BE2C (cell line): ENCODE measurements at places on chromosomes 2 and 18.

DNA sequence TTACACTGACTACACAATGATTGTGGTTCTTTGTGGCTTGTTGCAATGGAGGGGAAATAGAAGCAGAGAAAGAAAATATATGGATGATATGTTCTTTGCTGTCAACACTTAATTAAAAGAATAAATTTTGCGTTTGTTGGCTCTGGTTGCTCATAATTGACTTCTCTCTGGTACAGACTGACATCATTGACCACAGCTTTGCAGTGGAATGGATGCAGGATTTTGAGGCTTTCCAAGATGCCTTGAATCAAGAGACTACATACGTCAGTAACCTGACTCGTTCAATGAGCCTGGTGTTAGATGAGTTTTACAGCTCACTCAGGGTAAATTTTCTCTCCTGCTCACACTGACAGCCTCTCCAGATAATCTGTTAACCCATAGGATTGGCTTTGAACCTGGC lies 9.9 kb downstream of the GPN1 start:
- DNase-seq = no peak

DNA sequence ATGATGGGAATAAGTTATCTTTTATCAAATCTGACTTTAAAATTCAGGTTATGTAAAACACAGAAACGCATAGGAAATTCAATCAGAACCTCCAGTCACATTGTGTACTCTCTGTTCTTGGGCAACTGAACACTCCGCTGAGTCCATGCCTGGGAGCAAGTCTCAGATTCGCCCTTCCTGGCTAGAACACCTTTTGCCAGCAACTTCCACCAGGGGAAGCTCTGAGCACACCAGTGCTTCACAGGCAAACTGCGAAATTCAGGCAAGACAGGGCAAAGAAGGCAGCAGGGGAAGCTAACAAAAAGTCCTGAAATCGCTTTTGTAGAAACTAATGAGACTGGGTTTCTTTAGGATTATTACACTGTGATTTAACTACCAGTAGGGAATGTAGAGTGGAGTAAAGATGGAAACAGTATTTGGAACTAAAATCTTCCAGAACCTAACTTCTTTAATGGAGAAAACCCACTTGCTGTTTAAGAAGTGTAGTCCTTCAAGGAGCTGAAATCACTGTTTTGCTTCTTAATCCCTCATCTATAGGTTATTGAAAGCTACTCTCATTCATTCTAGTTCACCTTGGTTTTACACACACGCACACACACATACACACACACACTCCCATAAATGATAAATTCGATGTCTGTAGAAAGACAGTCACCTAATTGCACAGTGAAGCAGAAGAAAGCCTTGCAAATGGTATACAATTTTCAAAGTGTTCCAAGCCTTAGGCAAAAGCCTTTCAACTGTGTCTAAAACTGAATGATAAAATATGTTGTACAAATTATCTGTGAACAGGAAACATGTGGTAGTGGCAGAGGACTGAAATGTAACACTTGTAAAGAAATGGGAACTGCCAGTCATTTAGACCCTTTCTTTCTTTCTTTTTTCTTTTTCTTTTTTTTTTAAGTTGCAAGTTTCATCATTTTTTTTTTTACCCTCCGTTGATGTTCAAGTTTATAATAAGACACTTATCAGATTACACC lies 214.5 kb downstream of the TMEM182 start:
- DNase-seq = peak; percentile 15

- no peak for DNase-seq
Observed at GRCh38 chr2:39537150-39537549, 100.1 kb upstream of the MAP4K3 start.

GRCh38 chr2:191789796-191790195 lies 57.1 kb downstream of the CAVIN2 start:
- no peak for DNase-seq

- DNase-seq = no peak
Observed at GRCh38 chr18:42289526-42289925, 334.5 kb downstream of the PIK3C3 start.

- DNase-seq = no peak
Observed at GRCh38 chr18:12449051-12449785, 41.5 kb downstream of the PRELID3A start.

GRCh38 chr2:222677981-222678380 lies 6.5 kb downstream of the MOGAT1 start:
- DNase-seq = no peak

GRCh38 chr18:3495691-3496430 lies 45.9 kb downstream of the TGIF1 start:
- no peak for DNase-seq

DNA sequence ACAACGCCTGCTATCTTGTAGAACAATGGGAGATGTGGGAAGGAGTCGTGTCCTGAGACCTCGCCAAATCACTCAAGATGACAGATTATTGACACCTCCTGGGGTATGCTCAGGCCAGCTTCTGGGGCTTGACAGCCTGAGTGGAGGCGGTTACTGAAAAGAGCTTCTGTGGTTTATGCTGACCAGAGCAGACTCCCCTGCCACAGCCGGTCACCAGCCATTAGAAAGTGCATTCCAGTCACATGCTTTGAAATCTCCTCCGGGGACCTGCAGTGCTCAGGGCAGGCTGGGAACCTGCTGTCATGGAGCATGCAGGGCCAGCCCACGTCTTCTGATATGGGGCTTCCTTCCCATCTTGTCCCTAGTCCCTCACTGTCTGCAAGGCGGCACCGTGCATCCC lies 215.9 kb downstream of the SEPTIN10 start:
- no peak for DNase-seq

- no peak for DNase-seq
Observed at GRCh38 chr2:17813010-17813741, 3.1 kb upstream of the MSGN1 start.

GRCh38 chr18:29063346-29063745 lies 886.4 kb upstream of the CDH2 start:
- DNase-seq = no peak

DNA sequence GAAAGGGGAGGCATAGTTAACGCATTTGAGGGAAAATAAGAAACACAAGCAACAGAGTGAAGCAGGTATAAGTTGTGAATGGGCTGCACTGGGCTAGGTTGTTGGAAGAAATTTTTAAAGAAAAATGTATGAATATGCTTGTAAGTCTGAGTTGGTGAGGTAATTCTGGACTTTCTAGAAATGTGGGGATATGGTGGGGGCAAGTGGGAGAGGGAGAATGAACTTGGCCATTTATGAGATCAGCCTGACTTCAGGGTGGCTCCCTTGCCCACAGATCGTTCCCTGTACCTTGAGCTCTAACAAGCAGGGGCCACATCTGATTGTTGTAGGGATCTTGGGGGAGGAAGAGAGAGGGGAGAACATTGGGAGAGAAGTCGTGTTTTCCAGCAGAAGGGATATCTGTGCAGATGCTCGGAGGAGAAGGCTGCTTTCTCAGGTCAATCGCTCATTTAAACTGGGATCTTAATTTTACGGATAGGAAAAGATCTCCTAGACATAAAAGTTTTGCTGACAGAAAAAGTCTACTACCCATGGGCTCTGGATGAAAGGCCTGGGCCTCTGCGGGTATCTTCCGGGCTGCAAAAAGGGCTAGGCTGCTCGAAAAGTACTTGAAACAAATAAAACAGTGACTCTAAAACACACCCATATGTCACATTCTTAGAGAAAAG lies 42.5 kb upstream of the FZD5 start:
- no peak for DNase-seq

GRCh38 chr2:42117923-42118753 lies 51.0 kb upstream of the EML4 start:
- DNase-seq = no peak

GRCh38 chr2:64342195-64343099 lies 111.5 kb upstream of the LGALSL start:
- no peak for DNase-seq

GRCh38 chr2:45496869-45497268 lies 114.2 kb downstream of the SRBD1 start:
- no peak for DNase-seq

- peak; percentile 33 for DNase-seq
Observed at GRCh38 chr2:166516712-166517303, 22.8 kb upstream of the SCN7A start.

DNA sequence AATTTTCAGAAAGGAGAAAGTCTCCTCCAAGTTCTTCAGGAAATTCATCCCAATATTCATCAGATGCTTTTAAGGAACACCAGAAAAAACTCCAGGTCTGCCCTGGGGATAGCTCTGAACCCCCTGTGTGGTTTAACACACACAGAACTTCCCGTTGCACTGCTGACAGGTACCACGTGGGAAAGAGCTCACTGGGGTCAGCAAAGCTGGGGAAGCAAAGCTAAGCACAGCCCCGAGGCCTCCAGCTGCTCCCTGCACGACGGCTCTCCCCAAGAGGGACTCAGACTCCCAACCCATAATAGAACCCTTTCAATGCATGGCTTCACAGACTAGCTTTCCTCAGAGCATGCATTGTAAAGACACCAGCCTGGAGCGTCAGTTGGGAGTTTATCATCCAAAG lies 28.0 kb downstream of the ADI1 start:
- DNase-seq = no peak

DNA sequence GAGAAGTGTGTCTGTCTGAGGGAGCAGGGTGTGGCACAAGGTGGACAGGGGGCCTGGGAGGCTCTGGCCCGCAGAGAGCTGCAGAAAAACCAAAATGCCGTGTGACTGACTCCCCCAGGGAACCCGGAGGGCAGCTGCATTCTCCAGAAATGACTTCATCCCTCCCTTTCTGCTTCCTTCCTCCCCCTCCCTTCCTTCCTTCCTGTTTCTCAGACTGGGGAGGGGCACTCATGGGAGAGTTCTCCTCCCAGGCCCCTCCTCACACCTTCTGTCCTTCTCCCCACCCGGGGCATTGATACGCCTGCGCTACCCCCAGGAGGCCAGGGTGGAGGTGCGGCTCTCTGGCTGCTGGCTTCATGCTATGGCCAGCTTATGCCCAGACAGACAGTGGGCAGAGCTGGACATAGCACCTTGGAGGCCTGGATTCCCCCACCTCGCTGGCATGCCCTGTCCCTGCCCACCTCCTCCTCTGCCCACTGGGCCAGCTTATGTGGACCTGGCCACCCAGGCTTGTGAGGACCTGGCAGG lies 8.2 kb upstream of the GPR17 start:
- no peak for DNase-seq

- DNase-seq = no peak
Observed at GRCh38 chr2:158189526-158189925, 87.8 kb downstream of the UPP2 start.

DNA sequence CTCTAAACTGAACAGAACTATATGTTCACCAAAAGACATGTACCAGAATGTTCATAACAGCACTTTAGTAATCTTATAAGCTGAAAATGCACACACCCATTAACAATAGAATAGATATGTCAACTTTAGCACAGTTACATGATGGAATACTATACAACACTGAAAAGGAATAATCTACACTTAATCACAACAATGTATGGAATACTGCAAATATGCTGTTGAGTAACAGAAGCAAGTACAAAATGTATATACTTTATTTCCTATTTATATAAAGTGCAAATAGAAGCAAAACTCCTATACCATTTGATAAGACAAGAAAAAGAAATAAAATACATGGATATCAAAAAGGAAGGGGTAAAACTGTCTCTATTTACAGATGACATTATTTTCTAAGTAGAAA lies 352.8 kb downstream of the NCKAP5 start:
- DNase-seq = no peak

DNA sequence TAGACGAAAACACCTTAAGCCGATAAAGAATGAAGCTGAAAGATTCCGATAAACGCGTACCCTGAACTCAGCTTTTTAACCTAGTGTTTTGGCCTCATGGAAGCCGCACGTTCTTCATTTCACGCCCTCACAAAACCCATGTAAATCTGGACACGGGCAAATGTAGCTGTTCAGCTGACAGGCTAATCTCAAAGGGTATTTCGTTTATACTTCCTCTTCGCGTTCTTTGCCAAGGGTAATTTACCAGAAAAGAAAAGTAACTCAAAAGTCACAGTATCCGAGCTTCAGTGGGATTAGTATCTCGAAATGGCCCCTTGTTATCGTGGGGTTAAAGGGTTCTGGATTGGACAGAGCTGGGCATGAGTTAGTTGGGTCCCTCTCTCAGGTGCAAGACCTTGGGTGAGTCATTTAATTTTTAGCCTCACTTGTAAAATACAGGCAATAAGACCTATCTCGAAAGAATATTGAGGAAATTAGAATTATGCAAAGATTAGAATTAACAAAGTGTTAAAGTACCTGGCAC lies 22.0 kb upstream of the STPG4 start:
- no peak for DNase-seq

DNA sequence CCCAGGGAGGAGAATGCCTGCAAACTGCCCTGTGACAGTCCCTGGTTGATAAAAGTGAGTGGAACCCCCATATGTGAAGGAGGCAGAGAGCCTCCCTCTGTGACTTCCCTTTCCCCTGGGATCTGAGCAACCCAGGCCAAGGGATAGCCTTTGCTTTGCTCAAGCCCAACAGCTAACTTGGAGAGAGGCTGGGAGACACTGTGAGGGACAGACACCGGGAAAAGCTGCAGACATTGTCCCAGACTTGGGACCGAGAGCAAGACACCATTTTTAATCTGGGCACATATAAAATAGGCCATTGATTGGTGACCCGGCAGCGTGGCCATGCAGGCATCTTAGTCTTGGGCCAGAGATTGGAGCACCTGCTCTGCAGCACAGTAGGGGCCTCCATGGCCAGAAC lies 96.1 kb upstream of the SALL3 start:
- DNase-seq = no peak

GRCh38 chr2:209663139-209663538 lies 108.5 kb upstream of the UNC80 start:
- DNase-seq = peak; percentile 95

DNA sequence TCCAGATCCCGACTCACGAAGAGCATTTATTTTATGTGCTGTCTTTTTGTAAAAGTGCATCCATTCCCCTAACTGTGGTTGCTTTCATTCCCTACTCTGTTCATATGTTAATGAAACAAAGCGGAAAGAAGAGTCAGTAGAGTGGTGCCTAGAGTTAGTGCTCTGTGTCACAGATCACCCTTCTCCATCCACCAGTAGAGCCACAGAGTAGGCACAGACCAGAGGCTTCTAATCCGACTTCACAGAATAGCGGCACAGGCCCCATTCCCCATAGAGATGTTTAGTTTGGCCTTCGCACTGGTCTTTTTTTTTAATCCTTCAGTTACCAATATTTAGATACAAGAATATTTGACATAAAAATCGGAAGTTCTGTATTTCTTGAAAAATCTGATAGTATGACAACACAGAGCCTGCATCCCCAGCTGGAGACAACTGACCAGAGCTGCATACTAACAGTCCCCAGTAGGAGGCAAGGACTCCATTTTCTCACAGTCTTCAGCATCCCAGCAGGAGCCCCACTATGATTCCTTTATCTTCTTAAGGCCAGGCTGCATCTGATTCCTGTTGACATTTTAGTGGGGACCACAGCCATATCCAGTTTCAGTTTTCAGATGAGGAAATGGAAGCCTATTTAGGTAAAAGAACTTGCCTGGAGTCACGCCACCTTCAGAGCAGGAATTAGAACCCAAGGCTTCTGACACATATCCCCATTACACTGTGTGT lies 7.0 kb downstream of the G6PC2 start:
- DNase-seq = no peak
